ENCODE measurements at places on chromosomes 16 and 17.

DNA sequence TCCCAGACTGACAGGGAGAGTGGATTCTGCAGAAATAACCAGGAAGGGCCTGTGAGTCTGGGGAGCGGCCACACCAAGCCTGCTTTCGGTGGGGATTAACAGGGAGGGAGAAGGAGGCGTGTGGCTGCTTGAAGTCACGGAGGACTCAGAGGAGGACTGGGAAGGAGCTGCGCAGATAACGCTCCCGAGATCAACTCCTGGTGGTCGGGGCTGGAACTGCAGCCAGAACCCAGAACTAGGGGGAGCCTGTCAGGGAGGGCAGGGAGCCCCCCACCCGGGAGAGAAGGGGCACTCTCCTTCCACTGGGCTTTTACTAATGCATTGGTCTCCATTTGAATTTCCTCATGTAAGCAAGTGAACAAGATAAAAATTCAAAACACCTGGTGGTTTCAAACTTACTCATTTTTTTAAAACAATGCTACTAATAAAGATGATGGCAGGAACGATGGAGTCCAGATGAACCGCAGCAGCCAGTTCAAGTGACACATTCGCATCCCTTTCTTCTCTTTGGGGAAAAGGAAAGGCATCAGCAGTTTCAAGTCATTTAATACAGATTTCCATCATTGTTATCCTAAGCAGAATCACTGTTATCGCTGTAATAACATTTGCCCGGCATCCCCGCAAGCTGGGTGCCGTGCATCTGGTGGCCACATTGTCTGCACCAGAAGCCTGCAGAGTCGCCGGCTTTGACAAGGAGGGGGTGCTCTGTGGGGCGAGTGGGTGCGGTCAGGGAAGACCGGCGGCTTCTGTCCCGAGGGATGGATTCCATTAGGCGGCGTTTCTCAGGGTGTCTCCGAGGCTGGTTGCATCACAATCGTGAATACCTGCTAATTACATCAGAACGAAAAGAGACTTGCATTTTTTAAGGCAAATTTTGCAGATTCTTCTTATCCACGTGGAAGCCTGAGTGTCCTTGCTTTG is 183.0 kb downstream of the FOXL1 start:
- DNase-seq: peak; percentile 41

- DNase-seq: no peak
These were observed 154.0 kb downstream of the ZNF423 start for GRCh38 chr16:49701789-49702494.

DNA sequence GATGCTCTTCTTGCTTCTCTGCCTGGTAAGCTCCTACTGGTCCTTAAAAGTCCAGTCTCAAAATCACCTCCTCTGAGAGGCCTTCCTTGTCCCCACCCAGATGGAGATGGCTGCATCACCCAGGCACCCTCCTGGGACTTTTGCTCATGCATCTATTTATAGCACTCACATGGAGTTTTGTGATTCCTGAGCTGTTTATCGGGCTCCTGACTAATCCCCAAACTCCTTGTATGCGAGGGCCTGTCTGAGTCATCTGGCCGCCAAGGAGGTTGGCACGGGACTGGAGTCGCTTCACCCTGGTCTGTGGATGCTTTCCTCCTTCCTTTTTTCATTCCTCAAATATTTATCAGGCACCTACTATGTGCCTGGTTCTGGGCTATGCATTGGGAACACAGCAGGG is 2.3 kb upstream of the MAP2K3 start:
- no peak for DNase-seq

- DNase-seq: no peak
These were observed 851 bp downstream of the EDC4 start for GRCh38 chr16:67873435-67874370.

- DNase-seq: no peak
These were observed 50.8 kb upstream of the CDR2 start for GRCh38 chr16:22425036-22425801.

- DNase-seq: no peak
These were observed 98.4 kb upstream of the PLCG2 start for GRCh38 chr16:81680444-81681275.
